ENCODE measurements at places on chromosomes 3 and 15.

DNA sequence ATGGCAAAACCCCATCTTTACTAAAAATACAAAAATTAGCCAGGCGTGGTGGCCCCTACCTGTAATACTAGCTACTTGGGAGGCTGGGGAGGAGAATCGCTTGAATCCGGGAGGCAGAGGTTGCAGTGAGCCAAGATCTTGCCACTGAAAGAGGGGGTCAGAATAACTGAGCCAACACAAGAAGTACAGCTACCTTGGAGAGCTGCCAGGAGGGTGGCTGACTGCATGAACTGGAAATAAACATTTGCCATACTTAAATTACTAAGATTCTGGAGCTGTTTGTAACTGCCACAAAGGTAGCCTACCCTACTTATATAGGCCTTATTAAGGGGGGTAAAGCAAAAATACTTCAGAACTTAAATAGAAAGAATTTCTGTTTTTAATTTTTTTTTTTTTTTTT is 15.4 kb upstream of the PIK3CB start:
- no peak for DNase-seq

DNA sequence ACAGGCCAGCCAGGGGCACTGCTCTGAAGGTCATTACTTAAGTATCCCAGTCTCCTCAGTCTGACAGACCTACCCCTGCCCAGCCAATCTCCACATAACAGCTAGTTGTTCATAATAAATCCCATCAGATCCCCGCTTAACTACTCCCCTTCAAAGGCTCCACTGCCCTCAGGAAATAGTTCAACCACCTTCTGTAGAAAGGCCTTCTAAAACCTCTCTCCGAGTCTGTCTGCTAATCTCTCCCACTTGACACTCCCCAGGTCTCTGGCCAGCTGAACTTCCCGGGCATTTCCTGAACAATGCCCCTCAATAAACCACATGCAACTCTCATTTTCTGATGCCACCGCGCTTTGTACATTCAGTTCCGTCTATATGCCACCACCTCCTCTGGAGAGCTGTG is 6.0 kb downstream of the PRC1 start:
- no peak for DNase-seq

DNA sequence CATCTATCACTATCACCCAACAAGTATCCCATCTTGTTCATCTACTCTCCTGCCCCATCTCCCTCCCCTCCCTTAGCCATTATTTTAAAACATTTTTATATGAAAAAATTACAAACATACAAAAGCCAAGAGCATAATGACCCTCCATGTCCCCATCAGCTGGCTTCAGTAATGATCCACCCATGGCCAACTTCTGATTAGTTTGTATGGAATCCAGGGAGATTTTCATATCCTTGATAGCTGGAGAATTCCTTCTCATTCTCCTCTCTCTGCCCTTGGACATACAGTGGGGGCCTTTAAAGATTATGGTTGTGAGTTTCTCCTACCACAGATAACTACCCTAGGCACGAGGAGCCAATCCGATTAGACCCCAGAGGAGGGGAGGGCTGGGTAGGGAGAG is 40.2 kb downstream of the IRAK2 start:
- no peak for DNase-seq

DNA sequence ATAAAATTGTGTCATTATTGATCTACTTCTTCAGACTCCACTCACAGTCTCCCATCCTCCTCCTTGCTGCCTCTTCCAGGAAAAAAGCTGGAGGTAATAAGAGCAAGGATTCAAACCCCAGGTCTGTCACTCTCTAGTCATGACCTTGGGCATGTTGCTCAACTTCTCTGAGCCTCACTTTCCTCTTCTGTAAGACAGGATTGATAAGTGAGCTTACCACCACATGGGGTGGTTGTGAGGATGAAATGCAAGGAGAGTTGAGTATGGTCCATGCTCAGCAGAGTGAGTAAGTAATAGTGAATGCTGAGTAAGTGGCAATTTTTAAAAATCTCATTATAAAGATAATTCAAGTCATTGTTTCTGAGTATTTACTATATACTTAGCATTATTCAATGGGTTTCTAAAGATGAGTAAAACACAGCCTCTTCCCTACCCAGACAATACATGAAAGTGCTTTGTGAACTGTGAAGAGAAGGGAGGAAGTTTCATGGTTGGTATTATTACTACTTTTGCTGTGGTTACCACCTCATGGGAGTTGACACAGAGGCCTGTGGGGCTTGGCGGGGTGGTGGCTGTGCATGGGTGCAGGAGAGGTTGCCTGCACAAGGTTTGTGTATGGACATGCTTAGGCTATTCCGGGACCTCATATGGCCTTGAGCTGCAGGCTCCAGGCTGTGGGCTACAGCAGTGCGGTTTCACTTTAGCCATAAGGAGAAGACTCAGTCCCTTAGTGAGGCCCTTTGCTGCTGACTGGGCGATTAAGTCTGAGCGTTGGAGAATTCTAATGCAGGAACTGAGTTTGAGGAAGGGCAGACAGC is 30.0 kb downstream of the SLC6A11 start:
- DNase-seq: no peak

GRCh38 chr3:182276512-182276911 is 516.8 kb upstream of the ATP11B start:
- no peak for DNase-seq

DNA sequence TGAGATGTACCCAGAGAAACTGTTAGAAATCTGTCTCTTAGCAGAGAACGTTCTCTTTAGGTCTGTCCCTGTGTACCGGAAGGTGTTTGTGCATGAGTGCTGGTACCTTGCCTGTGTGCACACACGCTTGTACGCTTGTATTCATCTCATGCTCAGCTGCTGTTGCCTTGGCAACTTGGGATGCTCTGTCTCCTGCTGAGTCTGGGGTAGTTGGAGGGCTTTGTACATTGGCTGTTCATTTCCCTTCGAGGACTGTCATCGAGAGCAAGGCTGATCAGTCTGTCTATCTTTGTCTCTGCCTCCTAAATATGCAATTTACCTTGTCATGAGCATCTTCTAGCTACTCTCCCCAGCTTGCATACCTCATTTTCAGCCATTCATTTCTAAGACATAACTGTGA is 147.2 kb downstream of the SLCO3A1 start:
- DNase-seq: no peak

DNA sequence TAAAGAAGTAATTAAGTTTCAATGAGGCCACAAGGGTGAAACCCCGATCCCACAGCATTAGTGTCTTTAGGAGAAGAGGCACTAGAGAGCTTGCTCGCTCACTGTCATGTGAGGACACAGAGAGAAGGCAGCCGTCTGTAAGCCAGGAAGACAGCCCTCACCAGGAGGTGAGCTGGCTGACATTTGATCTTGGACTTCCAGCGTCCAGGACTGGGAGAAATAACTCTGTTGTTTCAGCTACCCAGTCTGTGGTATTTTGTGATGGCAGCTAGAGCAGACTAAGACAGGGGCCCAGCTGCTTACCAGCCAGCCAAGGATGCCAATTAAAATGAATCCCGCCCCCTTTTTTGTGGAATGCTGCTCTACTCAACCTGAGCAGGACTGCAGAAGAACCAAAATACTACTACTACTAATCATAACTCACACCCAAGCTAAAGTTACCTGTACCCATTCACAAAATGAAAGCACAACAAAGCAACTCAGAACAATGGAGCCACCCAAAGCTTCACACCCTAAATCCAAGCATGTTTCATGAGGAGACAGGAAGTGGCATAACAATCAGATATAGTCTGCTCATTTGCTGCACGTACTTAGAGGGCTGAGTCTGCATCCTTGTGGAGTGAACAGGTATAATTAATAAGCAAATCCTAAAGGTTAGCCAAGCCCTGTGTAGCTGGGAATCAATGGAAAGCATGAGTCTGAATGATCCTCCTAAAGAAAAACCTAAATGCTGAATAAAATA is 35.6 kb upstream of the RHCG start:
- DNase-seq: no peak

DNA sequence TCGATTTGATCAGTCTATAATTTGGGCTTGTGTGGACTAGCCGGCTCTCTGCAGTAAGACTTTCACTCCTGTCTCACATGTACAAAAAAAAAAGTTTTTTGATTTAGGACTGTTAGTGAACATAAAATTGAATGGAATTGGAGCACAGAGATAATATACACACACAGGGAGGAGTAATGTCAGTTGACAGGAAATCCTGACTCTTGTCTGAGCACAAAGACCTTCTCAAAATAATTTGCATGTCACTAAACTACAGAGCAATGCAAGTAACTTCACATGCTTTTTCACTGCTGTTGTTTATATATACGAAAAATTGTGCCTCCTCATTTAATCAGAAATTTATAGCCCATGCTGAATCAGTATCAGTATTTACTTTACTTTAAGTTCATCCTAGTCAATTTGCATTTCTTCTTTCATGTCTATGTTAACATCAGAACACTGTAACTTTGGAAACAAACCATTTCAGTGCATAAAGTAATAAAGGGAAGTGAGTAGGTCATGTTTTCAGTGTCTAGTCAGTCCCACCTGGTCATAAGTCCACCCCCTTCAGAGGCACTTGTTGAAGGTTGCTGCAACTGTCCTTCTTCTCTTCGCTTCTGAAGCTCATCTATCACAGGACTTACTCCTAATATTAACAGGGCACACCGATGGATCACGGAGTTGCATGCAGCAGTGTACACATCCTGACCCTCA is 115.8 kb downstream of the FBXL22 start:
- DNase-seq: no peak

- no peak for DNase-seq
Measured at GRCh38 chr3:77041811-77042210, 1.9 kb downstream of the ROBO2 start.

DNA sequence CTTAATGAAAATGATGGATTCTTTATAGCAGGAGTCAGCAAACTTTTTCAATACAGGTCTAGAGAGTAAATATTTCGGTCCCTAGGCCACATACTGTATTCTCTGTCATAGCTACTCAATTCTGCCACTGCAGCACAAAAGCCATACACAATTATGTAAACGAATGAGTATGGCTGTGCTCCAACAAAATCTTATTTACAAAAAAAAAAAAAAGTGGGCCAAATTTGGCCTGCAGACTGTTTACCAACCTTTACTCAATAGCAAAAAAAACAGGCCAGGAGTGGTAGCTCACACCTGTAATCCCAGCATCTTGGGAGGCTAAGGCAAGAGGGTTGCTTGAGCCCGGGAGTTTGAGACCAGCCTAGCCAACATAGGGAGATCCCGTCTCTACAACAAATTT is 41.1 kb downstream of the TTBK2 start:
- DNase-seq: no peak

- no peak for DNase-seq
Measured at GRCh38 chr3:110811050-110811449, 260.6 kb upstream of the NECTIN3 start.

GRCh38 chr3:152971880-152972279 is 136.9 kb downstream of the P2RY1 start:
- DNase-seq: no peak

DNA sequence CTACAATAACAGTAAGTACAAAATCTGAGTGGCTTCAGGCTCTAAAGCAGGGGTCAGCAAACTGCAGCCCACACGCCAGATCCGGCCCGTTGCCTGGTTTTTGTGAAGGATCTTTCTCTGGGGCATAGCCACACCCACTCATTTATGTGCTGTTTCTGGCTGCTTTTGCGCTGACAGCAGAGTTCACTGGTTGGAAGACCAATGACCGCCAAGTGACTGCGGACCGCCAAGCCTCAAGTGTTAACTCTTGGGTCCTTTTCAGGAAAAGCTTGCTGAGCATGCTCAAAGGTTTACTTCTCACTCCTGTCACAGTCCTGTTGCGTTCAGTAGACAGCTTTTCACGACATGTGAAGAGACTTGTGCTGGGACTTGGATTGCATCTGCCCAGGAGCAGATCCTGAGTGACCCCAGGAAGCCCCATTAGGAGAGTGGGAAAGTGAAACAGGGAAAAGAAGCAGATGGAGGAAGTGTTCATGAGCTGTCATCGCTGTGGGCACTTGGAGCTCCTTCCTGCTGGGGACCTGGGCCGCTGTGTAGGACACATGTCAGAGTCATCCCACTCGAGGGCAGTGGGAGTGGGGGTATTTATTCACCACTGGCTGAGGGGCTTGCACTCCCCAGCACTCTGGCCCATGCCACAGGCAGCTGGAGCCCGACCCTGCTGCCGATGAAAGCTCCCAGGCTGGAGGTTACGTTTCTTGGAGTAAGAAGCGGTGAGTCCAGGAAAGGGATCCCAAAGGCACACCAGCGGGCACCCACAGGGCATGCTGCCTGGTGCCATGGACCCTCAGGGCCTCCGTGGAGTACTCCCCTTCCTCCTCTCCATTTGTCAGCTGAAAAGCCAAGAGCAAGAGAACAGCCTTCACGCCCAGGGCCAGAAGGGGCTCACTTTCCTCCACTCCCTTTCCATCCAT is 249.1 kb downstream of the PLCL2 start:
- no peak for DNase-seq

DNA sequence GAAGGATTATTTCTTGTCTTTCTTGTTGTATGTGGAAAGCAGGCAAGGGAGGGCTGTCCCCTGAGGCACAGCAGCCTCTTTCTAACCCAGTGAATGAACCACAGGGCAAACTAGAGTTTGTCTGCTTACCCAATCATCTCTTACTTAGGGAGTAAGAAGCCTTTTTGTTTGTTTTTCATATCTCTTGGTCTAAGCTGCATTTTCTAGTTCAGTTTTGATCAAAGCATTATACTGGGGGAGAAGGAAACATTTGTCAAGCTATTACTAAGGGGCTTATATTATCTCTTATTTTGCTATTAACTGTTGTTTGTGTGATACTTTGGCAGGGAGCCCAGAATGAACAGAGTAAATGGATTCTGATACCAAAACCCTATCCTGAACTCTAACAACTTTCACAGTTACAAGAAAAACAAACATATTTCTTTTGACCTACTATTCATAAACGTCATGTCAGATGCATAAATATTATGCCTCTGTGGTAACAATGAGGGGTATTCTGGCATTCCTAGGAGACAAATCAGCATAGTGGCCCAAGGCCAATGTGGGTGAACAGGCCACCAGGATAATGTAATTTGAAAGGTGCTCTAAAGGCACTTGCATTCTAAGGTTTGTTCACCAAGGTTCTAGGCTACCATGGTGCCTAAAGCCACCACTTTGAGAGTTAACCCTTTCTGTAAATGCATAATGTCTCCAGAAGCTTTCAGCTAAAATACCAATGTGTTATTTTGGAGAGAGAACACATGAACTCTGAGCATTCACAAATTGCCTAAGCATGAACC is 271.6 kb upstream of the ZPLD1 start:
- DNase-seq: no peak

DNA sequence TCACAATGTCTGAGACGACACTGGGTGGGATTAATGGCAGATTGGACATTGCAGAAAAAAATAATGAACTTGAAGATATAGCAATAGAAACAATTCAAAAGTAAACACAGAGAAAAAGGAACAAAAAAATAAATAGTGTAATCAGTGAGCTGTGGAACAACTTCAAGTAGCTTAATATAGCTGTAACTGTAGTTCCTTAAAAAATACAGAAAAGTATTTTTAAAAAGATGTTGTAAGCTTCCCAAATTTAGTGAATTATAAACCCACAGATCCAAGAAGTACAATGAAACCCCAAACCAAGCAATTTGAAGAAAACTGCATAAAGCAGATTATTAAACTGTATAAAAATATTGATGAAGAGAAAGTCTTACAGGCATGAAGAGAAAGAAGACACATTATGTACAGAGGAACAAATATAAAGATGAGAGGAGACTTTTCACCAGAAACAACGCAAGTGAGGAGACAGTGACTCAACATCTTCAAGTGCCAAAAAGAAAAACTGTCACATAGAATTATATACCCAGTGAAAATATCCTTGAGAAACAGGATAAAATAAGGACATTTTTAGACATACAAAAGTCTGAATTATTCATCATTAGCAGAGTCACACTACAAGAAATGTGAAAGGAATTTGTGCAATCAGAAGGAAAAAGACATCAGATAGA is 176.4 kb downstream of the NFKBIZ start:
- no peak for DNase-seq

All from activated T-cell treated with anti-CD3 and anti-CD28 coated beads for 48 hours (primary cell).